Activated CD8-positive, alpha-beta memory T cell treated with anti-CD3 and anti-CD28 coated beads, Interleukin-2, amount 50 U/mL, for 4 hours (primary cell): ENCODE measurements at places on chromosomes 7 and 10.

- no peak for DNase-seq
Measured at GRCh38 chr10:98249134-98249533, 18.9 kb downstream of the LOXL4 start.

- DNase-seq = no peak
Measured at GRCh38 chr10:96683710-96684109, 36.6 kb downstream of the PIK3AP1 start.

GRCh38 chr10:123703195-123703790 is 37.1 kb downstream of the GPR26 start:
- DNase-seq = no peak

- no peak for DNase-seq
Measured at GRCh38 chr10:102411341-102412255, 7.0 kb downstream of the PSD start.

DNA sequence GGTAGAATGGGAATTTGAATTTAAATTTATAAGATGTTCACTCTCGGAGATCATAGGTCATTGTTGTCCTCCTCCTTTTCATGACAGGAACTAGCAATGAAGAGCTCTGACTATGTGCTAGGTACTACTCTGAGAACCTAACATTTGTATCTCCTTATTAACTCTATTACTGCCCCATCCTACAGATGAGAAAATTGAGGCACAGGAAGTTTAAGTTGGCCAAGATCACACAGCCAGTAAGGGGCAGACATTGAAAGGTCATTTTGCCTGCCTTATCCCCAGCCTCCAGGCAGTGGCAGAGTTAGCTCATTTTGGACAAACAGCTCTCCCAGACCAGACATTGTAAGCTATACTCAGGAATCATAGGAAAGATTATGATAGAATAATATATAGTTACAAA is 6.0 kb downstream of the SRGN start:
- no peak for DNase-seq

GRCh38 chr7:146176860-146177259 is 60.3 kb downstream of the CNTNAP2 start:
- DNase-seq = no peak

GRCh38 chr7:18191862-18192625 is 164.4 kb upstream of the PRPS1L1 start:
- no peak for DNase-seq

DNA sequence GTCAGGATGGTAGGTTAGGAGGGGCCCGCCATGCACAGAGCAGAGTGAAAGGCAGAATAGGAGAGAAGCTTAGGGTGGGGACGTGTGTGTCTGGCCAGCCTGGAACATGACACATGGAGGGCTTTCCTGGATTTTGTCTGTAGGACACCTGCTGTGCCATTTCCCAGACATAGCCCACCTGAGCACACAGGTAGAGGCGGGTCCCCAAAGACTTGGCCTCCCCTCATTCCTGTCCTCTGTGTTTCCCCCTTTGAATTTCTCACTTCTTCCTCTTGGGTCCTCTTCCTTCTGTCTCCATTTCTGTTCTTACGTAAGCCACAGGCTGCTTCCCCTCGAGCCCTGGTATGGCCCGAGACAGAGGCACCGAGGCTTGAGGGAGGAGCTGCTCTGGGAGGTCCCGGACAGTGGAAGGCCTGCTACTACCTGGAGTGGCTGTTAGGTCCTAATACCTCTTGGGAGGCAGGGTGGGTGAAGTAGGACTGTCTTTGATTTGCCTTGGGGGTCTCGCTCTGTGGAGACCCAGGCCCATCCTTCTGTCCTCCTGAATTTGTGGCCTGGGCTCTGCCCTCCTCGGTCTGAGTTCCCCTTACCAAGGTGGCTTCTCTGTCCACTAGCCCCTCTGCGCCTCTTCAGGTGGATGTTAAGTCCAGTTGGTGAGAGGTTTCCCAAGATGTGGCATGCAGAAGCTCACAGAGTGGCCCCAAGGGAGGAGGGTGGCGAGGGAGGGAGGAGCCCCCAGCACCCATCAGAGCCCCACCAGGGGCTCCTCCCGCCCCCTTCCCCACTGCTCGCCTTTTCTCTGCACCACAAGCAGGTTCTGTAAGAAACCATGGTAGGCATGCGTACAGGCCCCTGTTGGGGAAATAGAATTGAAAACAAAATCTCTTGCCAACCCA is 5.5 kb downstream of the ZNF775 start:
- peak; percentile 6 for DNase-seq

GRCh38 chr7:415646-416525 is 103.8 kb downstream of the PDGFA start:
- DNase-seq = peak; percentile 9

DNA sequence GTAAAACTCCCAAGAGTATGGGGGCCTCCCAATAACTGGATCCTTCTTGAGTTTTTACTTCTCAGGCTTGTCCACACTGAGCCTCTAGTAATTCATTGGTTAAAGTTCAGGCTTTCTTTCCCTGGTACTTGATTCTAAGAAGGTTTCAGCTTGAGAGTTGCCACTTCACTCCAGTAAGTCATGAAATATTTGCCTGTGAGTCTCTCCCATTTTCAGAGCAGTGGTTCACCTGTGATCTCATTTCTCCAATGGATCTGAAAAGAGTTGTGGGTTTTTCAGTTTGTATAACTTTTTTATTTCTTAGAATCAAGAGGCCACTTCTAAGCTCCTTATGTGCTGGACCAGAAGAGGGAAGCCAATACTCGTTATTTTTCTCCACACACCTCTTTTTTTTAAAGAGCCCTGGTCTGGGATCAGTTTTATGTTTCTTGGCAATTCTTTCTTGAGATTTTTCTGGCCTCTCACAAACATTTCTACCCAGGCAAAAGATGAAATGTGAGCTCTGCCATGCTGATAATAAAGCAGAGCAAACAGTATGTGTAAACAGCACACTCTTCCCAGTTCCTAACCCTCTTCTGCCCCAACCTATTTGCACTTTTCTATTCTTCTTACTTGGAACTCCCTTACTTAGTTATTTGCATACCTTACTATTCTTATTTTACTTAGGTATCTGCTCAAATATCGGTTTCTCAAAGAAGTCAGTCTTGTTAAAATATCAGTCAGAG is 983.4 kb downstream of the CCSER2 start:
- DNase-seq = no peak

- DNase-seq = no peak
Measured at GRCh38 chr10:74799721-74800221, 26.6 kb upstream of the KAT6B start.

DNA sequence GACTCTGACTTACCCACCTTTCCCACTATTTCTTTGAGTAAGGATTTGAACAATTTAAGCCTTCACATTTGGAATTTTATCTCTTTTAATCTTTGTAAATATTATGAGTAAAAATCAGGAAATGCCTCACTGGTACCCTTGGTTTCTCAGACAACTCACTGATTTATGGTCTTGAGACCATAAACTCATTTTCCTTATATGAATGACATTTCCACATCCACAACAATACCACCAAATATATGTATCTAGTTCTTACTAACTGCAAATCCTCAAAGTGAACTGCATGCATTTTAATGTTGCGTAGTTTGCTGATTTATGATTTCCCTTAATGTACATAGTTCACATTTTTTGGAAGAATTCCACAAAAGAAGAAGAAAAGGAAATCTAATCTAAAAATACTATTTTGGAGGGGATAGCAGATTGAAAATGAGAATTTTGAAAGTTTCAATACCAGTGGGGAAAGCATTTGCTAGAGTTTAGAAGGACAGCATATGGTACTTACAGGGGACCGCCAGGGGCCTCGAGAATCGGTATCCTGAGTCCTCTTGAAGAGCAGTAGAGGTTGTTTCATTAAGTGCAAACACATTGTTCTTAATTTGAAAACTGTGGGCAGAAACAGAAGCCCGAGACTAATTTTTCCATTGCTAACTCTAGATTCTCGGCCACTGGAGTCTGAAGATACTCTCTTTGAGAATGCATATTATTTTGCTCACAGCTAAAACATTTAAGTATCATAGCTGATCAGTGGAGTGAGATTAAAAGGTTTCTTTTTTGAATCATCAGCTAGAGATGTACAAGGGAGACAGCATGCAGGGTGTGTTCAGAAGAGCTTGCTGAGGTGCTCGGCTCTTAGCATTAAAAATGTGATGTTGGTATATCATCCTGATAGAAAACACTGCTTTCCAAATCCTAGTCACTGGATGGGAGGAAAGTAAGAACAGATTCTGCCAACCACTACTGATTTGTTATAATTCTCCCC is 964.0 kb downstream of the GATA3 start:
- no peak for DNase-seq

DNA sequence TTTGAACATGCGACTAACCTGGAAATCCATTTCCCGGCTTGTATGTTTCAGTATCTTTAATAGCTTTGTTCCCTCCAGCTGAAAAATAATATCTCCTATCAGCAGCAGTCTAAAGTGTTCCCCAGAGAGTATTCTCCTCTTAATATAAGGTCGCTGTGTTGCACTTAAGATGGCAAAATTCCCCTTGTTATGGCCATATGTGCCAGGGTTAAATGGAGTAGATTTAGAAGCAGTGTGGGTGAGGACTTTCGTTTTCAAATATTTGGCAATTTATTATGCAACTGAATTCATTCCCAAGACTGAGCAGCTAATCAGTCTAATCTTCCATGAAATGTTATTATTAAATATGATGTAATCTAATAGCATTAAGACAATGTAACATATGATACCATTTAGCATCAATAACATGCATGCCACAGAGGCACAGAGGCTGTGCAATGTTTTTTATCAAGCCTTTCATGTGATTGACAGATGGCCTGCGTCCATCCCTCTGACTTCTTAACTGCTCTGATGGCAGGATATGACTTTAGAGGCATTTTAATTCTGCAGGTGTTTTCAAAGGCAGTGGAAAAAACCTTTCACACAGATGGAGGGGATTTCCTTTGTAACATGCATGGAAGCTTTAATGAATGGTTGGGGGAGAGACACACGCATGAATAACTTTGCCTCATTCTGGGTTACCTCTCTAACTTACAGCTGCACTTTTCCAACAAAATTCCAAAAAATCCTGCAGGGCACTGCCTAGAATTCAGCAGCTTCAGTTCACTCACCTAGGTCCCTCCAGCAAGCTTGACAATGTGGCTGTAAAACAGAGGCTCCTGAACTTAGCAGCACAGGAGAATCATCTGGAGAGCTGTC is 55.1 kb upstream of the ZPBP start:
- no peak for DNase-seq

GRCh38 chr10:7045891-7046599 is 364.8 kb downstream of the SFMBT2 start:
- no peak for DNase-seq
